ENCODE measurements at places on chromosomes 1 and 21.

DNA sequence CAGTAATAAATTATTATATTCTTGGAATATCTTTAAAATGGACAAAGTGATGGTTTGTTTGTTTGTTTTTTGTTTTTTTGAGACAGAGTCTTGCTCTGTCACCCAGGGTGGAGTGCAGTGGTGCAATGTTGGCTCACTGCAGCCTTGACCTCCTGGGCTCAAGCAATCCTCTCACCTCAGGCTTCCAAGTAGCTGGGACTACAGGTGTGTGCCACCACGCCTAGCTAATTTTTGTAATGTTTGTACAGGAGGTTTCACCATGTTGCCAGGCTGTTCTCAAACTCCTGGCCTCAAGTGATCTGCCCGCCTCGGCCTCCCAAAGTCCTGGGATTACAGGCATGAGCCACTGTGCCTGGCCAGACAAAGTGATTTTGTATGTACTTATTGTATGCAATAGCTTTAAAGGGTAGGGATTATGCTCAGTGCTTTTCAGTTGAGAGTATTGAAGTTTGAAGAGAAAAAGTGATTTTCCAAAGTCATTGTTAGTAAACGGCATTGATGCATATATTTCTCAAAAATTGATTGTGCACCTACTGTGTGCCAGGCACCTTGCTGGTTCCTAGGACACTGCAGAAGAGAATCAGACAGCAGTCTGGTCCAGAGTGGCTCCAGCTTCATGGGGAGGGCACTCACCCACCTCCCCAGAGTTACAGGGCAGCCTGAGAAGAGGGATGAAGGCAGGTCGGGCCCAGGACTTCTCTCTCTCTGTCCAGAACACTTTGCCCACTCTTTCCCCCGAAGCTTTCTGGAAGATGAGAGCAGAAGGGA, 34.2 kb upstream of the TTC22 start:
- DNase-seq, result no peak

DNA sequence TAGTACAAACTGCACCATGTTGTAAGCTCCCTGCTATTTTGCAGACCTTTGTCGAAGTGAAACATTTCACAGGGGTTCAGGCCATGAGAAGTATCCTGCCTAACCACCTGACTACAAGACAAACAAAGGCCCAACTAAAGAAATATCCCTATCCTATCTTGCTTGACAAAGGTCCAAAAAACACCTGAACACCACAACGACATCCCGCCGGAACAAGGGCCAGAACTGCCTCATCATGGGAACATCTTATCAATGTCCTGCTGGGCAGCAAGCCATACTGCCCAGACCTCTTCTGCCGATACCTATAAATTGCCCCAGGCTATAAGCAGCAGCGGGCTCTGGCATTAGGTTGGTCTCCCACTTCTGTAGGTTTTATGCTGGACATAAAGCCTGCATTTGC, 12.3 kb downstream of the MYSM1 start:
- no peak for DNase-seq

DNA sequence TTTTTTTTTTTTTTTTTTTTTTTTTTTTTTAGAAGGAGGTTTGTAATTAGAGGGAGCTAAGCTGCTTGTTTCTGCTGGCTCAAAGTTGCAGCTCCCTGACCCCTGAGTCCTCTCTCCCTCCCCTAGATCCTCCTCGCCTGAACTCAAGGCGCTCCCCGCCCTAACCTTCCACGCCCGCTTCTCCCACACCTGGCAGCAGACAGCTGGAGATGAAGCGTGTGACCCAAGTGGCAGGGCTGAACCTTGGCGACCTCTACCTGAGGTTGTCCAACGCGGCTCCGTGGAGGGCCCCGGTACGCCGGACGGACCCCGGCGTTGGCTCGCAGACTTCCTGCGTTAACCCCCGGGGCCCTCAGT, 795 bp downstream of the NGF start:
- DNase-seq, result no peak

DNA sequence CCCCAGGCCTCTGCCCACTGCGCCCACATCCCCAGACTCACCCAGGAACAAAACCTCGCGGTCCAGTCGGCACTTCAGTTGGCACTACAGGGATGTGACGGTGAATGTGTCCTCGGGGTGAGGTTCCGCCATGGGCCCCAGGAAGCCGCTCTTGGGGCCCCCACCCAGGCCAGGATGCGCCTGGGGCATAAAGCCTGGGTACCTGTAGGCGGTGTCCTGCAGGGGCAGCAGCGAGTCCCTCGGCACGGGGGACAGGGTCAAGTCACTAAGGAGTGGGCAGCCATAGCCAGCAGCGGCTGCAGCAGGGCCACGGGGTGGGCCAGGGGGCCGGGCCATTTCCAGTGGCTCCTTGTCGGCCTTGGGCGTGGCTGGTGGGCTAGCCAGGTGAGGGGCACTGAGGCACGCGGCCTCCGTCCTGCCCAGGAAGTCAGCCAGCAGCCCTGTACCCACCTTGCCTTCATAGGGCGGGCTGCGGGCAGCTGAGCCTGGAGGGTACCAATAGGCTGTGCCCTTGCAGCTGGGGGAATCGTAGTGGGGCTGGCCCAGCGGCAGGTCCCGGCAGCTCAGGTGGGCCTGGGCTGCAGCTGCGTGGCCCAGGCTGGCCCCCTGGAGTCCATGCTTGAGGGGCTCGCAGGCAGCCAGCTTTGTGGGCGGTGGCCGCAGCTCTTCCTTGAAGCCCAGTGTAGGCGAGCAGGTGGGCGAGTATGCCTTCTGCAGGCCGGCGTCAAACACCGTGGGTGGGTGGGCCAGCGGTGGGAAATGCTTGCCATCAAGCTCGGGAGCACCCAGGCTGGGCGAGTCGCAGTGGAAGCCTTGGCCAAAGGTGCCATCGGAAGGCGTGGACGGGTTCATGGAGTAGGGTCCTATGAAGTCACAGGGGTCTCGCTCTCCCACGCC, 56.5 kb downstream of the AHDC1 start:
- no peak for DNase-seq

- DNase-seq, result no peak
Observed at GRCh38 chr21:17988102-17988437, 168.9 kb upstream of the C21orf91 start.

- no peak for DNase-seq
Observed at GRCh38 chr1:47180603-47181094, 9.2 kb downstream of the PDZK1IP1 start.

GRCh38 chr1:223133824-223134435, 9.1 kb downstream of the TLR5 start:
- DNase-seq, result peak; percentile 76

GRCh38 chr1:236516929-236517704, 6.7 kb upstream of the LGALS8 start:
- no peak for DNase-seq

DNA sequence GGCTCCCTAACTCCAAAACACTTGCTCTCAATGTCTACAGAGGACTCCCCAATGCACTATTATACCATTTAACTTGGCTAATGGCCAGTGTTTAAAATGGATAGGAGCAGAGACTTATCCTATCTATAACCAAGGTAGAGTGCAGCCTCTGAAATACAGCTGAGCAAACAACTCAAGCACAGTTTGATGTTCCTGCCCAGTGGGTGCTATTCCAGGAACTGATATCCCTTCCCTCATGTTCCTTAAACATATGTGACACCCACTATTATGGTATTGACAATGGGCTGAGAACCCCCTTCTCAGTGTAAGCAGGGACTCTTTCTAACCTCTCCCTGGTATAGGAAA, 51.7 kb downstream of the SH3GLB1 start:
- DNase-seq, result no peak

DNA sequence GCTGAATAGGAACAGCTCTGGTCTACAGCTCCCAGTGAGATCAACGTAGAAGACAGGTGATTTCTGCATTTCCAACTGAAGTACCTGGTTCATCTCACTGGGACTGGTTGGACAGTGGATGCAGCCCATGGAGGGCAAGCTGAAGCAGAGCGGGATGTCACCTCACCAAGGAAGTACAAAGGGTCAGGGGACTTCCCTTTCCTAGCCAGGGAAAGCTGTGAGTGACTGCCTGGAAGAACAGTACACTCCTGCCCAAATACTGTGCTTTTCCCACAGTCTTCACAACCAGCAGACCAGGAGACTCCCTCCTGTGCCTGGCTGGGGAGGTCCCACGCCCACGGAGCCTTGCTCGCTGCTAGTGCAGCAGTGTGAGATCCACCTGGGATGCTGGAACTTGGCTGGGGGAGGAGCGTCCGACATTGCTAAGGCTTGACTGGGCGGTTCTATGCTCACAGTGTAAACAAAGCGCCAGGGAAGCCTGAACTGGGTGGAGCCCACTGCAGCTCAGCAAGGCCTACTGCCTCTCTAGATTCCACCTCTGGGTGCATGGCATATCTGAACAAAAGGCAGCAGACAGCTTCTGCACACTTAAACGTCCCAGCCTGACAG, 14.7 kb downstream of the CR1L start:
- DNase-seq, result no peak

- no peak for DNase-seq
Observed at GRCh38 chr1:25914074-25914995, 8.1 kb upstream of the STMN1 start.

DNA sequence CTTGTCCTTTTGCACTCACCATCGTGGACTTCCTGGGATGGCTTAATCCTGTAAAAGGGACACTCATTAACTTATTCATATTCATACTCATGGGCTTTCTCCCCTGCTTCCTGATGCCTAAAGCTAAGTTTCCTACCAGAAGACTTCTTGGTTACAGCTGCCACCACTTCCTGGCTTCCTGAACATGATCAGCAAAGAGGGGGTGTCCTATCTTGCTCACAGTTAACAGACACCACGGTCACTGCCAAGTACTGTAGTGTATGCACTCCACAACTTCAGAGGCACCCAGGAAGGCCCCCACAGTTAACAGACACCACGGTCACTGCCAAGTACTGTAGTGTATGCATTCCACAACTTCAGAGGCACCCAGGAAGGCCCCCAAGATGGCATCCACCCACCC, 177.8 kb downstream of the SIPA1L2 start:
- DNase-seq, result no peak

DNA sequence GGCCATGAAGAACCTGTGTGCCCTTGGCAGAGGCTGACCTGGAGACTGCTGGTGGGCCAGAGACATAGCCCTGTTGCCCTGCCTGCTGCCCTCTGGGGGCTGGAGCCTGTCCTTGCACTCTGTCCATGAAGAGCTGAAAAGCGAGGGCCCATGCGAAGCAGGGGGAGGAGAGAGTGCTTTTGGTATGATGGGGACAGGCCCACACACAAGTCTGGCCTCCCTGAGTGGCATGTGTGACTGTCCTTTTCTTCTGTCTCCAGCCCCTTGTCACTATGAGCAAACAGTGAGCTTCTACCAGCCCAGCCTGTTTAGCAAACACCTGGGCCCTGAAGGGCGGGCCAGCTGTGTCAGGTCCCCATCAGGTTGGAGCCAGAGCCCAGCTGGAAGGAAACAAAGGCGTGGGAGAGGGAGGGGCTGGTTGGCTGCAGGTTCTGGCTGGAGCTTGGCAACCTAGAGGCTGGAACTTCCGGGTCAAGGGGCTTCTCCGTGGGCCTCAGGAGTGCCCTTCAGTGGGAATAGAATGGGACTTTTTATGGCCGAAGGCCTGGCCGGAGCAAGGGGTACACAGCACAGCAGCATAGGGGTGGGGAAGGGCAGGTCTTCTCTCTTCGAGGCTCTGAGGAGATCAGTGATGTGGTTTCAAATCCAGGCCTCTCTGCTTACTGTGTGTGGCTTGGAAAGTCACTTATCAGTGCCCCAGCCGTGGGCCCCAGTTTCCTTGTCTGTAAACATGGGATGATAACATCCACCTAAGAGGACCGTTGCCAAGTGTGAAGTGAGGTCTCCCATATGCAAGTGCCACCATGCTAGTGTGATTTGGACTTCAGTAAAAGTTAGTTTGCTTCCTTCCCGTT, 14.3 kb downstream of the QSOX1 start:
- peak; percentile 48 for DNase-seq

DNA sequence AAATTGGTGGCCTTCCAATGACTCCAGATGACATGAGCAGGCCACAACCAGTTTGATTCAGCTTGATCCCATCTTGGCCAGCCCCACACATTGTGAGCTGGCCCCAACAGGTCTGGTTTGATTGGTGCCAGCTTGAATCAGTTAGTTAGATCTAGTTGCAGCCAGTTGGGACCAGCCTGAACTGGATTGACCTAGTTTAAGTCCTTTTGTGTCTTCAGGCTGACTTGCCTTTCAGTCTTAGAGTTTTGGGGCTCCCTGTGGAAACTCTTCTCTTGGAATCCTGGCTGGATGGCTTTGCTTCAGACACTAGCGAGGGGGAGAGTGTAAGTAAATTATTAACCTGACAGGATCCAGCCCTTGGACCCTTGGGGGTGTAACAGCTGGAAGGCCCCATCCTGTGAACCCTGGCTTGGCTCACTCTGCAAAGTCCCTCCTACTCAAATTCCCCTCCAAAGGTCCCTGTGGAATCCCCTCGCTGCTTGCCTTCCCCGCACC, 36.2 kb upstream of the POU3F1 start:
- no peak for DNase-seq

DNA sequence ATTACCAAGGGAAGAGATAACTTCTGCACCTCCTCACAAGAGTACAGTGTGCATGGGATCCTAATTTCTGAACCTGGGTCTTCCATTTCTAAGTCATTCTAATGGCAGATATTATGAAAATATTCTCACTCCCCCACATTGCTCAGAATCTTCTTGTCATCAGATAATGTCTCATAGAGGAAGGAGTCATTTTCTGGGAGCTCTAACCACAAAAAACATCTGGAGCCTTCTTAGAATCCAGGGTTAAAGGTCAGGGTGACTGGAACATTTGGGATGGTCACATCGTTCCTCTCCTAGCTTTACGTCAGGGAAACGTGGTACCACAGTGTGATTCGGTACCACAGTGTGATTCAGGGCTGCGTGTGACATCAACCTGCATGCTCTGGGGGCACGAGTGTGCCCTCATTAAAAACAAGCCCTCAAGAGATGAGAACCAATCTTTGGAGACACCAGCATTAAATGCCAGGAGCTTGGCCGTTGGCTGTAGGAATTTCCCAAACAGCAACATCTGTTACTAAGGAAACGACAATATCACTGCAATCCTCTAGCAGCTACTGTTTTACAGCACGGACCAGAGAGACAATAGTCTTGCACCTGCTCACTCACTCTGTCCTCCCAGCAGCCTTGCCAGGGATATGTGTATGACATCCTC, 179.1 kb downstream of the PSMG1 start:
- DNase-seq, result no peak

DNA sequence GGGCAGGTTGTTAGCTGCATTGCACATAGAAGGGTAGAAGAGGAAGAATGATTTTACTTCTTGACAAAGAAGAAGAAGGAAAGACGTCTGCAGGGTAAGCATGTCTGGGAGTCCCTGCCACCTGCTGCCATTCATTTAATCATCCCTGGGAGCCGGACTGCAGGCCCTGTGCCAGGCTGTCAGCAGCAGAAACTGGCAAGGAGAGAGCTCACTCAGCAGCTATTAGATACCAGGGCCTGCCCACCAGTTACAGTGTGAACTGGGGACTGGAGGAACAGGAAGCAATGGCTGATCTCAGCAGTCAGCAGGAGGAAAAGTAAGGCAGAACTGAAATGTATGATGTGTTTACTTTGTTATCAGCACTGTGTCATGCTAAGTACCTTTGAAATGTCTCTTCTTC, 75.7 kb upstream of the C1orf87 start:
- DNase-seq, result no peak

- DNase-seq, result no peak
Observed at GRCh38 chr1:76508871-76509270, 358.4 kb upstream of the ST6GALNAC5 start.
